ENCODE measurements at places on chromosomes 1 and 21.

GRCh38 chr1:194225821-194226220 lies 1039.4 kb upstream of the B3GALT2 start:
- no peak for DNase-seq

- no peak for DNase-seq
These were observed 113.0 kb downstream of the PAPPA2 start for GRCh38 chr1:176575991-176576390.

- no peak for DNase-seq
These were observed 3.5 kb upstream of the FCMR start for GRCh38 chr1:206925106-206925736.

GRCh38 chr1:212161231-212161781 lies 123.9 kb upstream of the PPP2R5A start:
- DNase-seq, result no peak

DNA sequence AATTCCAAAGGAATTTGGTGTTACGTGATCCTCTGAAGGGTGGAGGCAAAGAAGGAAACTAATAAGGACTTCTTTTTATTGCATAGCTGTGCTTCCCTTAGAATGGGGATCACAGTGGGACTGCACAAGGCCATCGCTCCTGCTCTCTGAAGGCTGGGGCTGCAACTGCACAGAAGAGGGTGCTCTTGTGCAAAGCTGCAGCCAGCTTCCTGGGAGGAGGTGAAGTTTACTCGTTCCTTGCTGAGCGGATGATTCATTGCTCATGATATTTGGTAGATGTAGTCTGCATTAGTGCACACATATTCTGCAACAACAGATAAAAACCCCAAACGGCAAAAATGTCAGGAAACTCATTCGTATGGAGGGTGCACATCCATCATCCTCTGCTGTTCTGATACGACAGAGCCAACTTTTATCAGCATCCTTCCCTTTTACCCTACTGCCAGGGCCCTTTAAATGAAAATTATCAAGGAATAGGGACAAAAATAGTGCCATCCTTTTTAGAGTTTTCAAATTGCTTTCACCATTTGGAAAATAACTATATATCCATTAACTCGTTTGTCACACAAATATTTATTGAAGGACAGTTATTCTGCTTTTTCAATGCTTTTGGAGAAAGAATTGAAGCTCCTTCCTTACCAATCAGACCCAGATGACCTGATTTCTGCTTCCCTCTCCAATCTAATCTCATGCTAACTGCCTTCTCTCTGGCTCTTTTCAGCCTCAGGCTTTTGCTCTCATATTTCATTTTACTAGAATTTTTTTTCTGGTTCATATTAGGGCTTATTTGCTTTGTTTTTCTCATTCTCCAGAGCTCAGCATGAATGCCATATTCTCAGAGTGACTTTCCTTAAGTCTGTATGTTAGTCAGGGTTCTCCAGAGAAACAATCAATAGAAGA lies 263.6 kb downstream of the DUSP10 start:
- peak; percentile 26 for DNase-seq
